ENCODE measurements at places on chromosomes 16 and 17. TPM values are rescaled to one million over a fixed set of nuclear protein-coding genes. Genes with fewer than 3 reads are reported as not detected.

DNA sequence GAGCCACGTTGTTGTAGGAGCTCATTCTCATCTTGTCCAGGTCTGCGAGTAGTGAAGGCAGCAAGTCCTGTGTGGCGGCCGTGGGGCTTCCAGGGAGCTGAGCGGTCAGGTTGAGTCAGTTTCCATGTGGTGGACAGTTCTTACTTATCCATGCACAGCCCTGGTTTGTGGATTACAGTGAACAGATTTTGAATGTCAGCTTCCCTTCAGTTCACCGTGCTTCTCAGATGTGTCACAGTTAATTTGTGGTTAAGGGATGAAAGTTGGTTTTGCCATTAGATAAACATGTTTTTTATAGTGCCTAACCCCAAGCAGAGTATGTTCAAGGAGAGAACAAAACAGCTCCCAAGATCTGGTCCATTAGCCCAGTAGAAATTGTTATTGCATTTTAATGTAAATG, 103.1 kb downstream of the RPTOR start:
- no peak for DNase-seq

DNA sequence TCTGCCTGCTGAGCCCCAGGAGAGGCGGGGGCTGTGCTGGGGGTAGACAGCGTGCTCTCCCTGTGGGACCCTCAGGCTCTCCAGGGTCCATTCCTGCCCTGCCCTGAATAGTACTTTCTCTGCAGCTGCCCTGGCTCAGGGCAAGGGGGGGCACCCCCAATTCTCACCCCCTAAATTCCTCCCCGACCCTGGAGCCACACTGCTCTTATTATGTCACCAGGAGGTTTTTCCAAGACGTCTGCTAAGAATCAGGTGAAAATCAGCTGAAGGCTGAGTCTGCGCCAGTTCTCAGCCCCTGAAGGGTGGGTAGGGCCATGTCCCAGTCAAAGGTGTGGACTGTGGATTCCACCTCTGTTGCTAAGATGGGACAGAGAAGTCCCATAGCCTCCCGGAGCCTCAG, 49.9 kb upstream of the MAP3K14 start:
- DNase-seq = no peak

GRCh38 chr17:71959154-71959553, 161.7 kb upstream of the SOX9 start:
- DNase-seq = peak; percentile 13

DNA sequence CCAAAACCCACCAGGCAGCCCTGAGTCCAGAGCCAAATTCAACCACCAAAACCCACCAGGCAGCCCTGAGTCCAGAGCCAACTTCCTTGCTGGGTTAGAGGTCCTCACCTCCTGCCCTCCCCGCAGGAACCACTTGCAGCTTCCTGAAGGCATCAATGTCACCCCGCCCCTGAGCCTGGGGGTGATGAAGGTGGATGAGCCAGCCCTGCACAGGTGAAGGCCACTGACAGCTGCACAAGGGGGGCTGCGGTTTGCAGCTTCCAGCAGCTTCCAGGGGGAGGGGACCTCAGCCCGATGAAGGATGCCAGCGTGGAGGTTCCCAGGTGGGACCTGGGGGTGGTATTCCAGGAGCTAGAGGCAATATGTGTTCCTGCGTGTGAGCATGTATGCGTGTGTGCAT, 7.6 kb upstream of the CSNK1D start:
- DNase-seq = no peak

GRCh38 chr17:62675260-62675659, 47.8 kb downstream of the MRC2 start:
- DNase-seq = no peak

DNA sequence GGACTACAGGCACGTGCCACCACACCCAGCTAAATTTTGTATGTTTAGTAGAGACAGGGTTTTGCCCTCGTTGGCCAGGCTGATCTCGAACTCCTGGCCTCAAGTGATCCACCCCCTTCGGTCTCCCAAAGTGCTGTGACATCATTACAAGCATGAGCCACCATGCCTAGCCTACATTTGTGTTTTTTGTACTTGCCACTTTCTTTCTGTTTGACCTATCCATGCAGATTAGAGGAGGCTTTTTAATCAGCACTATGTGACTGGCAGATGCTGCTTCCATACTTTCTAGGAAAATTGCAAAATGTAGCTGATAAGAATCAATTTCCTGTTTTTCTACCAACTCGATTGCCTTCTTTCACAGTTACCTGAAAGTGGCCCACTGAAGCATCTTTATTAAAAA, 57.3 kb downstream of the B9D1 start:
- DNase-seq = no peak

- no peak for DNase-seq
These were observed 14.7 kb upstream of the TBX2 start for GRCh38 chr17:61384692-61385576.

DNA sequence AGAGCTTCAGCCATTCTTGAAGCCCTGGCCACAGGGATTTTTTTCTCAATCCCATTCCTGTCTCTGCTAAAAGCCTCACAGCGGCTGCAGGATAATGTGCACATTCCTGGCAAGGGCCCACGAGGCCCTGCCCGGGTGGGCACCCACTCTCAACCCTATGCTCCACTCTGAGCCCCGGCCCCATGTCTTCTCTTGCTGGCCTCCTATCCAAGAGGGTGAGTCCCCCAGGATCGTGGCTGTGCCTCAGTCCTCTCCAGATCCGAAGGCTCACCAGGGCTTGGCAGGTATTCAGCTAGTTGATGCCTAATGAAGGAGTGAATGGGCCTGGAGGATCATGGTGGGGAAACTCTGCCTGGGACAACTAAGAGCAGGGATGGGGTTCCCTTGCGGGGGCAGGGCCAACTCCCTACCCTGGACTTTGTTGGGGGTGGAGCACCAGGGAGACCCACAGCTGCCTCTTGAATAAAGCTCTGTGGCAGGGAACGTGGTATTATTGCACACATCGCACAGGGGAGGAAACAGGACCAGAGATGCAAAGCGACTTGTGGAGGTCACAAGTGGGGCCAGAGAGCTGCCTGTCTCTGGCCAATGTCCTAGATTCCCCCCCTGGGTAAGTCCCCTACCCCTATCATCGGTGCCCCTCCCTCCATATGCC, 5.4 kb downstream of the ARHGAP27 start:
- DNase-seq = no peak

The KRT222 gene
- not detected for total RNA-seq

The GRIN2A gene
- total RNA-seq = 0.54 TPM

The PLD6 gene
- total RNA-seq = 8.0 TPM

The CCDC200 gene
- not detected for total RNA-seq

The COX6A2 gene
- not detected for total RNA-seq

The HOXB9 gene
- 4.5 TPM for total RNA-seq

The TBC1D3E gene
- total RNA-seq = not detected

The CD79B gene
- total RNA-seq = not detected

All from Caco-2 (cell line).